Mesothelial cell of epicardium (in vitro differentiated cells): ENCODE measurements at places on chromosomes 11 and 22.
A peak's percentile ranks its signal among the peaks of the same experiment; 100 is the strongest.

GRCh38 chr11:82859750-82860149 lies 40.5 kb downstream of the PRCP start:
- H3K27ac ChIP-seq, result no peak overlapping the region
- peaks cover 5% of the 10 kb centered on the region for H3K36me3 ChIP-seq
- DNase-seq, result no peak
- no peaks in the 10 kb centered on the region for H3K27me3 ChIP-seq

- DNase-seq, result no peak
- no peaks in the 10 kb centered on the region for H3K27me3 ChIP-seq
- H3K4me3 ChIP-seq, result no peak overlapping the region
- peaks cover 78% of the 10 kb centered on the region for H3K36me3 ChIP-seq
- H3K27ac ChIP-seq, result no peak overlapping the region
- peaks cover 1% of the 10 kb centered on the region for H3K4me1 ChIP-seq
These were observed 61.4 kb downstream of the SYT13 start for GRCh38 chr11:45224766-45225165.

DNA sequence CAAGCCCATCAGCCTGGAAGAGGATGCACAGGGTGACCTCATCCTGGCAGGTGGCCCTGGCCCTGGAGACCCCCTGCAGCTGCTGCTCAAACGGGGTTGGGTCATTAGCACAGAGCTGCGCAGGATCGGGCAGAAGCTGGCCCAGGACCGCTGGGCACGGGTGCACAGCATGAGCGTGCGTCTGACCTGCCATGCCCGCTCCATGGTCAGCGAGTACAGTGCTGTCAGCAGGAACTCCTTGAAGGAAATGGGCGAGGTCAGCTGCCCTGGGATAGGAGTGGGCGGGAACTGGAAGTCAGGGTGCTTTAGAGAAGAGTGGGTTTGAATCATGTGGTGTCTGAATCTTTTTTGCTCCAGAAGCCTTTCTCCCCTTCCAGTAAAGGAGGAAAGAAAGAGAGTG lies 61.1 kb downstream of the INSC start:
- no peak for DNase-seq
- H3K27me3 ChIP-seq, result peaks cover 30% of the 10 kb centered on the region
- no peak overlapping the region for H3K27ac ChIP-seq
- no peak overlapping the region for H3K4me3 ChIP-seq

DNA sequence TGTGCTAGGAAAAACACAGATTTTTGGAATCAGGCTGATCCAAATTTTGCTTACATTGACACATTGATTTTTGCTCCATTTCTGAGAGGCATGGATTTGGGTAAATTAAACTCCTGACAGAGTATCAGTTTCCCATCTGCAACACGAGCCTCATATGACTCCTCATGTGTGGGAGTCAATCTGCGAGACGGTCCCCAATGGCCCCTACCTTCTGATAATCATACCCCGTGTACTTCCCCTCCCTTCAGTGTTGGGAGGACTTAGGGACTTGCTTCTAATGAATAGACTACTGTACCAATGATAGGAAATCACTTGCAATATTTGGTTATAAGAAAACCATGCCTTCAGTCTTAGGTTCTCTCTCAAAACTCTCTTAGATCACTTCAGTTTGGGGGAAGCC lies 302.7 kb downstream of the ETS1 start:
- peaks cover 8% of the 10 kb centered on the region for H3K4me1 ChIP-seq
- no peak overlapping the region for H3K27ac ChIP-seq
- H3K36me3 ChIP-seq, result no peaks in the 10 kb centered on the region
- peaks cover 2% of the 10 kb centered on the region for H3K27me3 ChIP-seq
- no peak for DNase-seq

DNA sequence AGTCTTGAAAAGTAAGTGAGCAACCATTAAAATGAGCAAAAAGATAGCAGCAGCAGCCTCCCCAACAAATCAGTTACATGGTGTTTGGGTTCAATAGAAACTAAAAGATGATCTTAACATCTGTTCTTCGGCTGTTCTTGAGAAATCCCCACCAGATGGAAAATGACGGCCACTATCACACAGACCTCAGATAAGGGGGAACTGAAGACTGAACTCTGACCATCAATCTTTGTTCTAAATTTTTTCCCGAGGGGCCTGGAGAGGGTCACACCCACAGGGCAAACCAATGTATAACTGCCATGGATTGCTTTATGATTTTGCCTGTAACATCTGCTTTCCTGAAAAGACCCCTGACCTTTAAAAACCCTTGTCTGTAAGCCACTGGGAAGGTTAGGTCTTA lies 624.8 kb upstream of the KIRREL3 start:
- peaks cover 37% of the 10 kb centered on the region for H3K4me1 ChIP-seq
- H3K4me3 ChIP-seq, result no peak overlapping the region
- H3K27me3 ChIP-seq, result no peaks in the 10 kb centered on the region
- peak overlapping the region; percentile 23 for H3K27ac ChIP-seq

- H3K27me3 ChIP-seq, result peaks cover 38% of the 10 kb centered on the region
- no peaks in the 10 kb centered on the region for H3K36me3 ChIP-seq
- H3K27ac ChIP-seq, result peak overlapping the region; percentile 94
- H3K4me1 ChIP-seq, result peaks cover 53% of the 10 kb centered on the region
- H3K4me3 ChIP-seq, result peak overlapping the region; percentile 81
These were observed 1165.7 kb downstream of the LRRC4C start for GRCh38 chr11:40293655-40294348.

DNA sequence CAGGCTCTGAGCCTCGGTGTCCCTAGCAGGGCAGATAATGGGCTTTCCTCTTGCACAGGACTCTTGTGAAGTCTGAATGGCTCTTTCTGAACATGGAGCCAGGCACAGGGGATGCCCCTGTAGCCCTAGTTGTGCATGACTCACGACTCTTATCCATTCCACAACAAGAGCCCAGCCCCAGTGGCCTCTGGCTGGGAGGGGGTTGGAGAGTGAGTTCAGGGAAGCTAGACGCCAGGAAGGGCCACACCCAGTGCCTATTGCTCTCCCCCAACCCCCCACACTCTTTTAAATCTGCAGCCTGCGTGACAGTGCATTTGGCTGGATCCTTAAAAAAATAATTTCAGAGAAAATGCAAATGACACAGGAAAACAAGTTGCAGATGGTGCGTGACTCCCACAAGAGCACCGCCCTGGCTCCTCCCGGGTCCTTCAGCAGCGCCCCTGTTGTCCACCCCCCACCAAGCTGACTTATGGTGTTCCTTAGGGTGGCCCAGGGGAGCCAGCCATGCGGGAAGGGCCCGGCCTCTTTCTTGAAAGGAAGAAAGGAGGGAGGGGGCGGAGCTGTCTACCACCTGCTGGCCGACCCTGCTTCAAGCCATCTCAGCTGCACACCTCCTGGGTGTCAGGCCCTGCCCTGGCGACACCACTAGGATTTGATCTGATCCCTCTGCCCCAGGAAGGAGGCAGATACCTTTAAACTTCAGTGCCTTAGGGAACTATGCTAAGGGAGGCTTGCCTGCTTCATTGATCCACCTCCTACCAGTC lies 74.7 kb downstream of the MN1 start:
- H3K27me3 ChIP-seq, result peaks cover 4% of the 10 kb centered on the region
- no peaks in the 10 kb centered on the region for H3K36me3 ChIP-seq
- no peak for DNase-seq
- H3K4me1 ChIP-seq, result peaks cover 19% of the 10 kb centered on the region

- DNase-seq, result no peak
- peaks cover 33% of the 10 kb centered on the region for H3K4me1 ChIP-seq
- H3K27me3 ChIP-seq, result no peaks in the 10 kb centered on the region
- H3K4me3 ChIP-seq, result no peak overlapping the region
- peak overlapping the region; percentile 51 for H3K27ac ChIP-seq
These were observed 32.4 kb upstream of the PDE2A start for GRCh38 chr11:72706579-72706978.

DNA sequence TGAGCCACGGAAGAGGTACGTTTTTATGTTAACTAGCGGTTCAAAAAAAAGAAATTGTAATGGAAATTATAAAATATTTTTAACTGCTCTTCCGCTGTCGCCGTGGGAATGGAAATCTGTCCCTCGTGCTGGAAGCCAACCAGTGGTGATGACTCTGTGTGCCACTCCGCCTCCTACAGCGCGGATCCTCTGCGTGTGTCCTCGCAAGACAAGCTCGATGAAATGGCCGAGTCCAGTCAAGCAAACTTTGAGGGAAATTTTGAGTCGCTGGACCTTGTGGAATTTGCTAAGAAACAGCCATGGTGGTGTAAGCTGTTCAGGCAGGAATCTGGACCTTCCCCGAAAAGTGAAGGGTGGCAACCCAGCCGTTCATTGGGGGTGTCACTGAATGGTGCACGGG lies 2.9 kb upstream of the CBX7 start:
- H3K27ac ChIP-seq, result no peak overlapping the region
- peaks cover 7% of the 10 kb centered on the region for H3K4me1 ChIP-seq
- no peaks in the 10 kb centered on the region for H3K36me3 ChIP-seq
- H3K4me3 ChIP-seq, result no peak overlapping the region

GRCh38 chr11:12223771-12224536 lies 113.6 kb downstream of the MICAL2 start:
- no peak for DNase-seq
- no peaks in the 10 kb centered on the region for H3K27me3 ChIP-seq
- peaks cover 15% of the 10 kb centered on the region for H3K4me1 ChIP-seq
- no peaks in the 10 kb centered on the region for H3K36me3 ChIP-seq

- H3K27ac ChIP-seq, result no peak overlapping the region
- no peak overlapping the region for H3K4me3 ChIP-seq
- DNase-seq, result no peak
- H3K27me3 ChIP-seq, result peaks cover 24% of the 10 kb centered on the region
- H3K4me1 ChIP-seq, result peaks cover 4% of the 10 kb centered on the region
These were observed 15.9 kb upstream of the PRODH start for GRCh38 chr22:18952022-18952421.

- no peak overlapping the region for H3K4me3 ChIP-seq
- peaks cover 20% of the 10 kb centered on the region for H3K4me1 ChIP-seq
- no peaks in the 10 kb centered on the region for H3K27me3 ChIP-seq
- peaks cover 2% of the 10 kb centered on the region for H3K36me3 ChIP-seq
These were observed 8.0 kb downstream of the CAPN5 start for GRCh38 chr11:77074626-77075221.

DNA sequence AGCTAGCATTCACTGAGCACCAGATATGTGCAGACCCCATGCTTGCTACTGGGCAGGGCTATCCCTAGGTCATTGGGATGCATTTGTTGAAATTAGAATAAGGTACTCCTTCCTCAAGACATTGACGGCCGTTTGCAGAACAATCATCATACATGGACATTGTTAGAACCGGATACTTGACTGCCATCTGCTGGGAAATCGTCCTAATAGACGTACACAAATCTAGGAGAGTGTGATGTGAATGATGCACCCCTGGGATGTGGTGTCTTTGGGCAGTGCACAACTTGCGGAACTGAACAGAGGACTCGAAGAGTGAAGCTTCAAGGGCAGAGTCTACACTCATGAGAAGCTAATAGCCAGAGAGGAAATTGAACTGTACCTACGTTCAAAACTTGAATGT lies 35.9 kb downstream of the MYO18B start:
- peaks cover 4% of the 10 kb centered on the region for H3K4me1 ChIP-seq
- no peak for DNase-seq
- no peak overlapping the region for H3K27ac ChIP-seq
- H3K27me3 ChIP-seq, result peaks cover 18% of the 10 kb centered on the region
